ENCODE measurements at places on chromosomes 11 and 22.

DNA sequence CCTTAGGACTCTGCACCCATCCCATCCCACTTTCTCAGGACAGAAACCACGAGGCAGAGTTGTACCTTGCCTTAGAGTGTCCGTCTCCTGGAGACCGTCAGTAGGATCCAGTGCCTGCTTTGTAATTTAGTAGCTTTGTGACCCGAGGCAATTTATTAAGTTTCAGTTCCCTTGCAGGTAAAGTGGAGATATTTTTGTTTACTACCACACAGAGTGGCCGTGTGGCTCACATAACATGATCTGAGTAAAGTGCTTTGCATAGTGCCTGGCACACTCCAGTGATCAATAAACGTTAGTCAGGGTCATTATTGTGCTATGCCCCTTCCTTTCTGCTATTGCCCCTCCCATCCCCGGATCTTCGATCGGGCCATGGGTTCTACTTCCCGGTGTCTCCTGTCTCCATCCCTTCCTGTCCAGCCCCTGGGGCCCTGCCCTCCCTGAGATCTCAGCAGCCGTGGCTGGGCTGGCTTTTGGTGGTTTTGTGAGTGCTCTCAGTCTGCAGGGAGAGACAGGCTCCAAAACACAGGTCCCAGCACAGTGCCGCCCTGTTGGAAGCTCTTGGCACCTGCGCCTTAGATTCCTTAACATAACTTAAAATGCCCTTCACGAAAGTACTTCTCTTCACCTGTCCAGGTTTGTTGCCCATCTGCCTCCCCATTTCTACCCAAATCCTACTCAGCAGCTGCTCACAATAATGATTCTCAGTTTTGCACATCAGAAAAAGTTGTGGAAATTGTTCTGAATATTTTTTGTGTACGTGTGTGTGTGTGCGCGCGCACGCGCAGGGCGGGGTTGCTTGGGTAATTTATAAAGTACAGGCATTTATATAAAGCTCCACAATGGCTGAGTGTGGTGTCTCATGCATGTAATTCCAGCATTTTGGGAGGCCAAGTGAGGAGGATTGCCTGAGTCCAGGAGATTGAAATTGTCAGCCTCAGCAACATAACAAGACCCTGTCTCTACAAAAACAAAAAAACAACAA is 753.7 kb downstream of the NTM start:
- no peak for DNase-seq

DNA sequence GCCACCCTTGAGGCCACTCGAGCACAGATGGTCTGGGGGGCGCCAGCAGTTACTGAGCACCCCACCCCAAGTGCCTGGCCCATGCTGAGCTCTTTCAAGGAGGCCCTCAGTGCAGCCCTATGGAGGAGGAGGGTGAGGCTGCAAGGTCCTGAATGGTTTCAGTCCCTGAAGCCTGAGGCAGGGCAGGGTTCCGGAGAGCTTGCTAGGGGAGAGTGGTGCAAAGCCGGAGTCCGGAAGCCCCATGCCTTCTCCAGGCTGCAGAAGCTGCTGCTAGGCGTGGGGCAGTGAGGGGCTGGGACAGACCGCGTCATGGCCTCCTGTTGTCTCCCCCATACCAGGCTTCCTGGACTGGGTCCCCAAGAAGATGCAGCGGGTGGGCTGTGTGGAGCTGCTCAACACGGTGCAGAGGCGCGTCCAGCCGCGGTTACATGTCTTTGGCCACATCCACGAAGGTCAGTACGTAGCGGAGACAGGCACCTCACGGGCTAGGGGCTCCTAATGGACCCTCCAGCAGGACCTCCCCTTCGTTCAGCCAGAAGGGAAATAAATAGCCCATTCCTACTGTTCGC is 90.6 kb downstream of the MPPED1 start:
- DNase-seq = no peak

- DNase-seq = no peak
These were observed 36.0 kb upstream of the LDLRAD3 start for GRCh38 chr11:35907648-35908431.

- no peak for DNase-seq
These were observed 146.1 kb downstream of the OR4C45 start for GRCh38 chr11:50178737-50179136.

All from activated CD4-positive, alpha-beta T cell treated with anti-CD3 and anti-CD28 coated beads, Interleukin-2, amount 50 U/mL, for 1 hour (primary cell).